ENCODE measurements at places on chromosomes 7 and 10. TPM values are rescaled to one million over a fixed set of nuclear protein-coding genes. Genes with fewer than 3 reads are reported as not detected.

DNA sequence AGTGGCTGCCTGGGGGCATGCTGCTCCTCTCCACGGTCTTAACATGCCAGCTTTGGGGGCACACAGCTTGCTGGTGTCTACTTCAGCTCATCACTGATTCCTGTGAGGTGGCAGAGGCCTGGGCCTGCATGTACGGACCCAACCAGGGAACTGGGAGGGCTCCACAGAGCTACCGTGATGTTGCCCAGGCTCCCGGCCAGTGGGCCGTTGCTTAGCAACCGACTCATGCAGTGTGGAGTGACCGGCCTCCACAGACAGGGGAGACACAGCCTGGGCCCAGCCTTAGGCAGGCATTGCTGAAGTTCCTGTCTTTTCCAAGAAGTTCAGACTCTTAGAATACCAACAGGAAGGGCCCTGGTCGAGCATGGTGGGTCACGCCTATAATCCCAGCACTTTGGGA lies 25.8 kb upstream of the SH2B2 start:
- DNase-seq: no peak

DNA sequence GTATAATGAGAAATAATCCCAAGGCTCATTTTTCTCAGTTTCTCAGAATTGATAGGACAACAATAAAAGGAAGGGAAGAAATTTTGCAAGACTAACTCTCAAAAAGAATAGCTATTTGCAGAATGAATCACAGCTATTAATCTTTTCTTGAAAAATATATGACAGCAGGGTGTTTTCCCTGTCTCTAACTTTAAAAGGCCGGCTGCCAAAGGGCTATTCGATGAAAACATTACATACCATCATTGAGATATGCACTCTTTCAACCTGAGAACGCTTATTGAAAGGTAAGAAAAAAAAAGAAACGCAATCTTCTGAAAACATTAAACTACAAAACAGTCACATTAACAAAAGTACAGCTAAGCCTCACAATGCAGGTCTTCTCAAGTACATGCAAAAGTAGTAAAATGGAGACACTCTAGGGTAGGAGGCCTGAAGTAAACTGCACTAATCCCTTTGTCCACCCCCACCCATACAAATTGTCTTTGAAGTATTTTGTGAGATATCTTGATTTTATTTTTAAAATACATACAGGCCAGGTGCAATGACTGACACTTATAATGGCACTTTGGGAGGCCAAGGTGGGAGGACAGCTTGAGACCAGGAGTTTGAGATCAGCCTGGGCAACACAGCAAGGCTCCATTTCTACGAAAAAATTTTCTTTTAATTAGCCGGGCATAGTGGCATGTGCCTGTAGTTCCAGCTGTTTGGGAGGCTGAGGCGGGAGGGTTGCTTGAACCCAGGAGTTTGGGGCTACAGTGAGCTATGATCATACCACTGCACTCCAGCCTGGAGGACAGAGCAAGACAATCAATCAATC lies 83.0 kb downstream of the PARD3 start:
- no peak for DNase-seq

DNA sequence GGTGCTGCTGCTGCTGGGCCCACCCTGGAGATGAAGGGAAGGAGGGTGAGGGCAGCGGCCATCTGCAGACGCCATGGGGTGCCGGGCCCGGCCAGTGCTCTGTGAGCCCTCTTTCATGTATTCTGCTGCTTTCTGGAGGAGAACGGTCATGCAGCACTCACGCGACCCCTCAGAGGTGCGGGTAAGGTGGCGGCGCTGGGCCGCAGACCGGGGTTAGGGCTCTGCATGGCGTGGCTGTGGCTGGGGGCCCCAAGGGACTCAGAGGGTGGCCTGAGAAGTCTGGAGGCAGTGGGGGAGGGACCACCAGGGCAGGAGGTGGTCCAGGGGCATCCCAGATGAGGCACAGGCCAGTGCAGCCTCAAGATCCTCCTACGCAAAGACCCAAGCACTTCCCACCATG lies 275.5 kb downstream of the ELFN1 start:
- no peak for DNase-seq

DNA sequence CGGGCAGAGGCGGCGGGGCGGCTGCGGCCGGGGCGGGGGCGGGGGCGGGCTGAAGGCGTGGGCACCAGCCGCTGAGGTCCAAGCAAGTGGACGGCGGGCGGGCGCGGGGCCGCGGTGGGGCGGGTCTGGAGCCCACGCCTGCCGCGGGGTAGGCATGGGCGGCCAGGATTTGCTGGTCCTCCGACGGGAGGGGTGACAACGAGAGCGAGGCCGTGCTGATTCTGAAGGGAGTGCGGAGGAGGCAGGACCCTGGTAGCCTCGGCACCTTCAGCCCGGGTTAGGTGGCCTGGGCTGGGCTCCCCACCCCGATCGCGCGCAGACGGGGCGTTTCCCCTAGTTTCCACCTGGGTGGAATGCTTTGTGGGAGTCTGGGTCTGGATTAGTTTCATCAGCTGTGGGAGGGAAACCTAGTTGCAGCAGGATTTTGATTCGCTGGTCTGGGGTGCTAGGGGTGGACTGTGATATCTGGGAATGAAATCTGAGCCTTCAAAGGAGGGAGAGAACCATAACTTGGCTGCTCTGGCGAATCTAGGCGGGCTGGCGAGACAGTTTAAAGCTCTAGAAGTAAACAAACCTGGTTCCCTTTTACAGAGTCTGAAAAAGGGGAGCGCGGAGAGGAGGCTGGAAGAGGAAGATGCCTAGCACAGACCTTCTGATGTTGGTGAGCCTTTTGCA lies 609 bp downstream of the SGPL1 start:
- DNase-seq: peak; percentile 51

DNA sequence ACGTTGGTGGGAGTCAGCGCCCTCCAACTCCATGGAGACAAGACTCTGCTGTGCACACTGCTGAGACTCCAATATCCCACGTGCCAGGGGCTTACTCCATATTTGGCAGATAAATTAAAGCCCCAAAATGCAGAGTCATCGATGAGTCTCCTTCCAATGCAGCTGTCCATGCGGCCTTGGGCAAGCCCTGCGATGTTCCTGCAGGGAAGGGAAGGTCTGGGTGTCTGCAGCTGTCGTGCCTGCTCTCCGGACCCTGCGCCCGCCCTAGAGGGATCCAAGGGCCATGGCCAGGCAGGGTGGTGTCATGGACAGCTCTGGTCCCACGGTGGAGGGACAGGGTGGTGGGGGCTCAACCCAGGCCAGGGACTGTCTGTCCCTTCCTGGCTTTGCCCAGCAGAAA lies 185.2 kb downstream of the PTPRN2 start:
- no peak for DNase-seq

DNA sequence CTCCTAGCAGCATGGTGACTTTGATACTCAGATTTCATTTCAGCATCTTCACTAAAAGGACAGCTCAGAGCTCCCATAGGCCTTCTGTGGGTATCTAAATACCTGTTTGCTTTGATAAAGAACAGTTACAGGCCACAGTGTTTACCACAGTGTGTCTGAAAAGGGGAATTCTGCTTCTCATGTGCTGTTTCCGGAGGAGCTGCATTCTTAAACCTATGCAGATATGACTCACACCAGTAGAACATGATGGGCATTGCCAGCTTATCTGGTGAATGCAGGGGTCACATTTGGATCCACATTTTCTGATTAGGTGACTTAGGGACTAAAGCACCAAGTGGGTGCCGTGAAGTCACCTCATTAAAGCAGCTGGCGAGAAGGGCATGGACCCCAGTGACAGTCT lies 52.6 kb downstream of the TRRAP start:
- no peak for DNase-seq

Gene CPA5
- polyA plus RNA-seq: 2.0 TPM

DNA sequence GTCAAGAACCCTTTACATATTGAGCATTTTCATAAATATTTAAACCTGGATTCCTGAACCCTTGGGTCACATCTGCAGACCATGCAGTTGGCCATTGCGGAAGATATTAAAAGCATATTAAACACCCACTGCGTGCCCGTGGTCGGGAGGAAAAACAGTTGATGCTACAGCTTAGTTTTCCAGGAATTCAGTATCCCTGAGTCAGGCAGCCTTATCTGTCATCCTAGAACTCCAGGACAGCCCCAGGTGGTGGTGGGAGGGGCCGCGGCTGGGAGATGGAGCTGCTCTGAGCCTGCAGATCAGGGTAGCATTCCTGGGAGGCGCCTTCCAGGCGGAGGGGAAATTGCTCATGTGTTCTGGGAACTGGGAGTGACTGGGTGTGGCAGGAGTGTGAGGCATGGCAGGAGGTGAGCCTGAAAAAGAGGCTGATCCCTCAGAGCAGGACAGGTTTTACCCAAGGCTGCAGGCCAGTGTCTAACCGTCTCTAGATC lies 222.9 kb upstream of the SH2B2 start:
- no peak for DNase-seq

GRCh38 chr7:47340517-47340916 lies 241.4 kb downstream of the TNS3 start:
- no peak for DNase-seq

Gene OR9A2
- polyA plus RNA-seq: not detected

Gene SPDYE5
- polyA plus RNA-seq: 2.8 TPM

DNA sequence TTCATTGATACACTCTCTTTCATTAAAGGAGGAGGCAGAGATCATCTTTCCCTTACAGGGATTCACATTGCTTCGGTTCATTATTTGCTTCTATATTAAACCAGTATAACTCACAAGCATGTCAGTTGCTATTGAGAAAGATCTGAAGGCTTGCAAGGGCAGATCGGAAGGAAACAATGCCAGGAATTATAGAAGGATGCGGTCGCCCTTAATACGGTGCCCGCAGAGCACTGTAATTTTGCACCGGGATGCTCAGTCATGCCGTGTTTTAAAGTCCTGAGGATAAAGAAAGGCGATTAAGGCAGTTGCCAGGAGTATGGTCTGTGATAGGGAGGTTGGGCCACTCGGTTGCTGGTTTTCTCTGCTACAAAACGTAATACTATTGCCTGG lies 350.0 kb upstream of the GALNT17 start:
- no peak for DNase-seq
